Hindlimb muscle (tissue), 1 donor: ENCODE measurements at places on chromosomes 5 and 9.

- no peak for DNase-seq
These were observed 79.4 kb upstream of the ADRB2 start for GRCh38 chr5:148746826-148747535.

GRCh38 chr9:91248707-91249106 is 113.0 kb downstream of the AUH start:
- no peak for DNase-seq

GRCh38 chr5:2904399-2904798 is 152.9 kb upstream of the IRX2 start:
- no peak for DNase-seq

- peak; percentile 38 for DNase-seq
These were observed 974.2 kb upstream of the C9orf72 start for GRCh38 chr9:28547527-28547926.

DNA sequence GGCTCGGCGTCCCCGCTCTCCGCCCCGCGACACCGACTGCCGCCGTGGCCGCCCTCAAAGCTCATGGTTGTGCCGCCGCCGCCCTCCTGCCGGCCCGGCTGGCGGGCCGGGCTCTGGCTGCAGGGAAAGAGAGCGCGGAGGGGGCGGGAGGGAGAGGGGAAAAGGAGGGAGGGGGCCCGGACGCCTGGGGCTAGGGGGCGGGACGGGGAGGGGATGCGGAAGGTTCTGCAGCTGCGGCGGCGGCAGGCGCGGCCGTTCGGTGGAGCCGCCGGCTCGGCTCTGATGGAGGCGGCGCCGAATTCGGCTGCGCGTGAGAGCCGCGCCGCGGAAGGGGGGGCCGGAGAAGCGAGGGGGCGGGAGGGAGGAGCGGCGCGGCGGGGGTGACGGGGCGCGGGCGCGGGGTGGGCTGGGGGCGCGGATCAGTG is at the start of gene MARCHF11:
TSS of gene MARCHF11 (minus strand) at position 281 of the 425 bp plus-strand sequence. CDS start at position 65, 216 bp downstream.
- DNase-seq: no peak

DNA sequence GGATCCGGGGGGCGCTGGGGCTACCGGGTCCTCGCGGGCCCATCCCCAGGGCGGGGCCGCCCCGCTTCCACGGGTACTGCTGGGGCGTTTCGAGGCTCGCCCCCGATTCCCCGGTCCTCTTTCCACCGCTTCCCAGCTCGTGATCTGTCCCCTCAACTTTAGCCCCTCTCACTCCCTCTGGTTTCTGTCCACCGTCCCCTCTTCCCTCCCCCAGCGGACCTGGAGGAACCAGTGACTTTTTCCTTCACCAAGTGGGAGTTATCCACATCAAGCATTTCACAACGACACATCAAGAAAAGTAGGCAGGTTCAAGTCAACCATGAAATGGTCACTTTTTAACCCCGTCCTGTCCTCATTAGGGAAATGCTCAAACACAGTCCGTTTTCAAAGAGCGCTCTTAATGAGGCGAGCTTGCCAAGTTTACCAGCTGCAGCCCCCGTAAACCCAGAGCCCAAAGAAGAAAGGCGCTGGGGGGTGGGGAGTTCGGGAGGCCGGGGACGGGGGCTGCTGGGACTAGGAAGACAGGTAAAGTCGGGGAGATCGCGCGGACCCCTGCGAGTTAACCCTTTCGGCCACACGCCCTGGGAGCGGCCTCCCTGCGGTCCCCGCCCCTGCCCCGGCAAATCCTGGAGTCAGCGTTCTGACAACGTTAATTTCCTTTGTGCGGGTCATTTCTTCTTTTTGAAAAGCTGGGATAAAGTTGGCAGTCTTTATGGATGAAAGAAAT is 2.1 kb upstream of the NFIB start:
- DNase-seq: peak; percentile 67

- DNase-seq: no peak
These were observed 9.1 kb downstream of the EPB41L4B start for GRCh38 chr9:109311731-109312130.

GRCh38 chr5:59333416-59333815 is 560.1 kb downstream of the PDE4D start:
- no peak for DNase-seq

- no peak for DNase-seq
These were observed 1085.7 kb downstream of the TAF11L14 start for GRCh38 chr5:18720002-18720401.

DNA sequence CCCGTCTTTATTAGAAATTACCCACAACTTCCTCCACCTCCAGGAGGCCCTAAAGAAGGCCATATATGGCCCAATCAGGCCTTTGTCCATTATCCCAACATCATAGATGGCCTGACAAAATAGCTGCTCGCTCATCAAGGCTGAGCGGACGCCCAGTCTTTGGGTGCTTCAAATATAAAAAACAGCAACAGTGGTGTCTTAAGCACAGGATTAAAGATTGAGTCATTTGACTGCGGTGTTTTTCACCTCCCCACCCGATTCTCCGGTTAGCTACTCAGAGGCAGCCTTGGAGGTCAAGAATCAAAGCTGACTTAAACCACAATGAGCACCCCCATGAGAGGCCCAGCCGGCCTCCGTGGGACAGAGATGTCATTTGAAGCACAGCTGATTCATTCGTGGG is 18.8 kb downstream of the S1PR3 start:
- no peak for DNase-seq

DNA sequence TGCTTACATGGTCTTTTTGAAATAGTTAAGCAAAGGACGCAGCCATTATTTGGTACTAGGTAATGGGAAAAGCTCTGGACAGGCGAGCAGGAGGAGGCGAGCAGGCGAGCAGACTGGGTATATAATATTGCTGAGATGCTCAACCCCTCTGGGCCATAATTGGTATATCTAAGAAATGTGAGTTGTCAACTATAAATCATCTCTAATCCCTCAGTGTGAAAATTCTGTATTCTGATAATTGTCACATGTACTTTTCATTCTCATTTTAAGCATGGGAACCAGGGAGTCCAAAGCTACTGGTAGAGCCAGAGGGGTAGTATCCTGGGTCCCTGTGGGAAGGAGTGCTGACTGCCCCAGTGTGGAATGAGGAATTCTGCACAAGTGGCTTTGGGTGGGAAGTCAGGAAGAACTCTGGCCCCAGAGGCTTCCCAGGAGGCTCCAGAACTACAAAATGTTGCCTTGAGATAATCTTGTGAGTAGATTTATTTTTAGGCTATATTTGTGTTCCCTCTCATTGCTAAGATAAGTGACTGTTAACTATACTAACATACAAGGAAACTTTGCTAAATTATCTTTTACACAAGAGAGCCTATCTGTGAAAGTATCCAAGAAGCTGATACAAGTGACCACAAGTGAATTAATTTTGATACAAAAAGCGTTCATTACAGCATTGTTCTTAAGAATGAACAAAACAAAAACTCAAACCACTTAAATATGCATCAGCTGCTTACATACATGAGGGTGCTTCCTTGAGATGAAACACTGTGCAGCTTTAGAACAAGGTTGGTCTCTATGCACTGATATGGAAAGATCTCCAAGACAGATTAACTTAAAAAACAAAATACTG is 70.5 kb upstream of the TNFAIP8 start:
- DNase-seq: no peak
